ENCODE measurements at places on chromosomes 16 and 17.
A peak's percentile ranks its signal among the peaks of the same experiment; 100 is the strongest.

DNA sequence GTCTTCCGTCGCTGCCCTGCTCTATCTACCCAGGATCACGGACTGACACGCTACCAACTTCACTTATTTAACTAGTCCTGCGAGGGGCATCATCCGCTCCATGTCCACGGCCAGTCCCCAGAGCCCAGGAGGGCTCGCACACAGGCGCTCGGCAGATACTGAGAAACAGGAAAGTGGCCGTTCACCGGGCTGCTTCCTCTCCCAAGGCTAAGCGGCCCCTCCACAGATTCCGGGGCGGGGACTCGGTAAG is 388 bp downstream of the OXLD1 start:
- no peak for DNase-seq

- DNase-seq: no peak
These were observed 54.6 kb upstream of the CORO6 start for GRCh38 chr17:29677221-29677791.

DNA sequence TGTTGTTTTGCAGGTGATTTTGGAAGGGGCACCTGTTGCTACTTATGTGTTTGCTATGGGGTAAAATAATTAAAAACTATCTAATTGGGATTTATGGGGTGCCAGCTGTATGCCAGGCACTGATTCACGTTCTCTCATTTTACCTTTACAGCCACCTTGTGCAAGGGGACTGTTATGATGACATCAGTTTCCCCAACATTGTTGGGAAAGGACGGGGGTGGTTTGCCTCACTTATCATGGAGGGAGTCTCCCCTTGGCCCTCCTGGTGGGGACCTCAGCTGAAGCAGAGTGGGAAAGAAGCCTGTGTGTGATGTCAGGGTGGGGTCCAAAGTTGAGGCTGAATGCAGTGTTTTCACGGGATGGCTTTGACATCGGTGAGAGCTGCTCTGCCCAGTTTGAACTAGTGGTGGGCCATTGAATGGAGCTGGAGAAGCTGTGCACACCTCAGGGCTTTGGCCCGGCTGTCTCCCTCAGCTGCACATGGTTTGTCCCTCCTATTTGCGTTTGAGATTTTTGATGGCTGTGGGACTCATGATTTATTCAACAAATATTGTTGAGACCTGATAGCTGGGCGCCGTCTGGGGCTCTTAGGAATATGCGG is 36.1 kb downstream of the CMIP start:
- no peak for DNase-seq

DNA sequence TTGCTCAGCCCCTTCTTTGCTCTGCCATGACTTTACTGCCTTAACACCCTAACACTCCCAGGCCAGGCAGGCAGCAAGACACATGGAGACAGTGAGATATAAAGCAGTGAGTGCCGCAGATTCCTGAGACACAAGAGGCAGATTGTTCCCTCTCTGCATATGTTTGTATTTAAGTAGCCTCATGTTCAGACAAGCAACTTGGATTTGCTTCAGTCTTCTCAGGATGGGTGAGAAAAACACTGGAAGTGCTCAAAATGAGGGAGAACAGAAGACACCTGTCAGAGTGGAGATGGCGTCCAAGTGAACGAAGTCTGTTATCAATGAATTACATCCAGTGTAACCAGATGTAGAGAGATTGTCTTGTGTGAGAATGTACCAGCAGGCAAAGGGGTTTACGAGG is 86.8 kb downstream of the CES1 start:
- no peak for DNase-seq

GRCh38 chr16:4372001-4372577 is 441 bp downstream of the VASN start:
- no peak for DNase-seq

DNA sequence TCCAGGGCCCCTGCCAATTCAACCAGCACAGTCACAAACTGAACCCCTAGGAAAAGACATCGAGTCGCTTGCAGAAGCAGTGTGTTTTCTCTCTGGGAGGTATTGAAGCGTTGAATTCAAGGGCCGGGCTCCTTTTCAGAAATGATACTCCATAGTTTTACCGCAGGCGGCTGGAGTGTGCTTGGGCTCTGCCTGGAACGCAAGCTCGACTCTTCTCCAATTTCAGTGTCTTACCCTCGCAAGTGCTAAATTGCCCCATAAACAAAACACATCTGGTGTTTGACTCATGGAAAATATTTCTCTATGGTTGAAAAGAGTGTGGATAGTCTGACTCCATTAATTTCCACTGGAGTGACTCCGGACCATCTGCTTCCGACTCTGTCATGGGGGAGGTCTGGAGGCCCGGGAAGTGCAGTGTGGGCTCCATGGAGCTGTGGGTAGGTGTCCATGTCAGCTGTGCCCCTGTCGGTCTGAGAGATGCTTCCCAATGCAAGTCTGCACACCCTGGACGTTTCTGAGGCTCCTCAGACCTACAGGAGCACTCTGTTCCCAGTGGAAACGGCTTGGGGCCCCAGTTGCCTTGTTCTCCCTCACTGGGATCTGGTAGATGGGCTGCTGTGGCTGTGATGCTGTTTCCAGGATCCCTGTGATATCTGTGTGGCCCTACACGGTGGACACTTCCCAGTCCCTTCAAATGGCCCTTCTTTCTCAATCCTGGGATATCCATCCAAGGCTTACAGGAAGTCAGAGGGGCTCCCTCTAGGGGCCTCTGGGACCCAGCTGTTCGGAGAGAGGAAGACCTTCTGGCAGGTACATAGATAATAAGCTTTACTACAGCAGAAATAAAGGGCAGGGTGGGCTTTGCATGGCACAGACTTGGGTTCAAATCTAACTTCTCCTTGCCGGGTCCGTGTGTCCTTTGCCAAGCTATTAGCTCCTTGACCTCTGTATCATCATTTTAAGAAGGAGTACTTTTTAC is 119.8 kb upstream of the CDH13 start:
- no peak for DNase-seq

GRCh38 chr16:77898671-77899211 is 110.4 kb downstream of the VAT1L start:
- DNase-seq: no peak

GRCh38 chr17:18066866-18067265 is 20.9 kb upstream of the DRG2 start:
- no peak for DNase-seq

DNA sequence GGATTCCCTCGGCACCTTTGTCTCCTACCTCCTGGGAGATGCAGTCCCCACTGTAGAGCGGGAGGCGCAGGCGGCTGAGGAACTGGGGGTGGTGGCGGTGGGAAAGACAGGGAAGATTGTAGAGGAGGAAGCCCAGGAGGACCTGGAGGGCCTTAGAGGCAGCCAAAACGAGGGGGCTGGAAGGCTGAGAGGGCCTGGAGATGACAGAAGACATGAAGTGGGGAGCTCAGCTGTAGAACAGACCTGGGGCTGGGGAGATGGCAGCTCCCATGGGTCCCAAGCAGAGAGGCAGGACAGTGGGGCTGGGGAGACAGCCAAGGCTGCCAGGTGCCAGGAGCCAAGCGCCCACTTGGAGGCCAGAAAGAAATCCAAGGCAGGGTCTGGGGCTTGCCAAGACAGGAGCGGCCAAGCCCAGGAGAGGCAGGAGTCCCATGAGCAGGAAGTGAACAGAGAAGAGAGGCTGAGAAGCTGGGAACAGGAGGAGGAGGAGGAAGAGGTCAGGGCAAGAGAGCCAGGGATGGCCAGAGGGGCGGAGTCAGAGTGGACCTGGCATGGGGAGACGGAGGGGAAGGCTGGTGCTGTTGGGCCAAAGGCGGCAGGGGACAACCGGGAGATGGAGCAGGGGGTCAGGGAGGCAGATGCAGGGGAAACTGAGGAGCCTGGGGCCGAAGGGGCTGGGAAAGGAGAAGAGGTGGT is 803 bp downstream of the APOBR start:
- DNase-seq: no peak

- DNase-seq: no peak
These were observed 141.6 kb downstream of the VPS53 start for GRCh38 chr17:573036-573435.

- no peak for DNase-seq
These were observed 2.4 kb downstream of the MLKL start for GRCh38 chr16:74698222-74698621.

GRCh38 chr16:58332997-58333700 is 38.3 kb upstream of the PRSS54 start:
- no peak for DNase-seq

GRCh38 chr17:48678141-48678971 is 44.0 kb downstream of the PRAC1 start:
- peak; percentile 67 for DNase-seq

- DNase-seq: no peak
These were observed 6.6 kb downstream of the NAGPA start for GRCh38 chr16:5027086-5027485.

GRCh38 chr17:81910840-81911276 is 341 bp downstream of the PCYT2 start:
- no peak for DNase-seq

DNA sequence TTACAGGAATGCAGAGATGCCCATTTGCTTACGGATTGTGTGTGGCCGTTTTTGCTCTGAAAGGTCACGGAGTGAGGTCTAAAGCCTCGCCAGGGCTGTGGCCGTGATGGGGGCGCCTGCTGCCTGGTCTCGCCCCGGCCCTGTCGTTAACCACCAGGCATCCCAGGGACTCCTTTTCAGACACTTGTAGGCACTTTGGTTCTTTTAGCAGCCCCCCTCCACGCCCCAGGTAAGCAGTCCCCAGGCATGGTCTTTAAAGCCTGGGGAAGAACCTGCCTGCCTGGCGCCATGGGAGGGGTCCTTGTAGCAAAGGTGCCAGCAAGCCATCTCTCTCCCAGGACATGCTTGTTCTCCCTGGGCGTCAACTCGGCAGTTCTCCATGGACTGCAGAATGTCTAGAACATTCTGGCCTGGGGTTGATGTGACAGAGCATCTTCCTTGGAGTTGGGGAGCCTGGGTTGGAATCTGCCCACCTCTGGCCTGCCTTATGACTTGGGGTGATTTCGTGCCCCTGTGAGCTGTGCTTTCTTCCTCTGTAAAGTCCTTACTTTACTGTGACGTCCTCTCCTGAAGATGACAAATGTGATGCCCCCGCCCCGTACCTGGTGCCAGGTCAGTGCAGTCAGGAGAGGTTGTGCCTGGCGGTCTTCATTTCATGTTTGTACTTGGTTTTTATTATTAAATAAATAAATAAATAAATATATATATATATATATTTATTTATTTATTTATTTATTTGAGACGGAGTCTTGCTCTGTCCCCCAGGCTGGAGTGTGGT is 5.4 kb downstream of the KCTD5 start:
- DNase-seq: no peak

DNA sequence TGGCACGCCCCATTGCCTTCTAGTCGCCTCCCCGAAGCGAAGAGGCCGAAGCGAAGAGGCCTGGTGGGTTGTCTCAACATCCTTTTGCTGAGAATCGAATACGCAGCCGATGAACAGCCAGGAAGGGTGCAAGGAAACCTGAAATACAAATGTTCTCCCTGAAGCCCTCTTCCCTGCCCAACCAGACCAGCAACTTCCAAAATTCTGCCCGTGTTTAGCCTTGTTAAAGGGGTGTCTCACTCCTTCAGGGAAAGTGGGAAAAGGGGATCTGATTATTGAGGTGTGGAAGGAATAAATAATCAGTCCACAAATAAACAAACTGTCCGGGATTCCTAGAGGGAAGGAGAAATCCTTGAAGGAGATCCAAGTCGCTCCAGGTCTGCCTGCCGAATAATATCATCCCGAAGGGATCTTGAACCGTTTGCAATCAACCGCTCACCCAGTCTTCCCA is 1.4 kb upstream of the FOXC2 start:
- no peak for DNase-seq

GRCh38 chr16:49000594-49000993 is 281.0 kb downstream of the CBLN1 start:
- DNase-seq: no peak

- no peak for DNase-seq
These were observed 104.9 kb downstream of the BRIP1 start for GRCh38 chr17:61758430-61758829.

- DNase-seq: peak; percentile 33
These were observed 823 bp downstream of the TNRC6C start for GRCh38 chr17:77959126-77959925.

DNA sequence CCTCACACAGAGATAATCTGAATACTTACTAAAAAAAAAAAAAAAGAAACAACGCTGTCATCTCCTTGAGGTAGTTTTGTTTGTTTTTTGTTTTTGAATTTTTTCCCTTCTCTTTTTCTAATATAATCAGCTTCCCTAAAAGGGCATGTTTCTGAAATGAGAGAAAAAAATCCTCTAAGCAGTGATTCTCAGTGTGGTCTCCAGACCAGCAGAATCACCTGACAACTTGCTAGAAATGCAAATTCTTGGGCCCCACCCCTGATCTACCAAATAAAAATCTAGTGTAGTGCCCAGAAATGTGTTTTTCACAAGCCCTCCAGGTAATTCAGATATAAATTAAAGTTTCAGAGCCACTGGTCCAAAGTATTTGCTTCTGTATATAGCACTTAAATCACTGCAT is 65.4 kb downstream of the SSH2 start:
- DNase-seq: no peak

DNA sequence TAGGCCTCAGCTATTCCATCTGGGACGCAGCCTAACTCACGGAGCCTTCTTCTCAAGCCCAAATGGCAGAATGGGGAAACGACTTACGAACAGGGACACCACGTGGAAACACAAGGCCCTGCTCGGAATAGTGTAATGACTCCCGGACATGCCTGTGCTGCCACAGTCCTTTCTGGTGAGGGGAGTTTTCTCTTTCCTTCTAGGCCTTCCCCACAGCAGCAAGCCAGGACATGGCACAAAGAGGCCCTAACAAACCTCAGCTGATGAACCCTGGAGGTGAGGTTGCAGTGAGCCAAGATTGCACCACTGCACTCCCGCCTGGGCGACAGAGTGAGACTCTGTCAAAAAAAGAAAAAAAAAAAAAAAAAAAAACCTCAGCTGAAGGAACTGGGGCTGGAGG is 15.3 kb downstream of the ZBTB4 start:
- DNase-seq: no peak

DNA sequence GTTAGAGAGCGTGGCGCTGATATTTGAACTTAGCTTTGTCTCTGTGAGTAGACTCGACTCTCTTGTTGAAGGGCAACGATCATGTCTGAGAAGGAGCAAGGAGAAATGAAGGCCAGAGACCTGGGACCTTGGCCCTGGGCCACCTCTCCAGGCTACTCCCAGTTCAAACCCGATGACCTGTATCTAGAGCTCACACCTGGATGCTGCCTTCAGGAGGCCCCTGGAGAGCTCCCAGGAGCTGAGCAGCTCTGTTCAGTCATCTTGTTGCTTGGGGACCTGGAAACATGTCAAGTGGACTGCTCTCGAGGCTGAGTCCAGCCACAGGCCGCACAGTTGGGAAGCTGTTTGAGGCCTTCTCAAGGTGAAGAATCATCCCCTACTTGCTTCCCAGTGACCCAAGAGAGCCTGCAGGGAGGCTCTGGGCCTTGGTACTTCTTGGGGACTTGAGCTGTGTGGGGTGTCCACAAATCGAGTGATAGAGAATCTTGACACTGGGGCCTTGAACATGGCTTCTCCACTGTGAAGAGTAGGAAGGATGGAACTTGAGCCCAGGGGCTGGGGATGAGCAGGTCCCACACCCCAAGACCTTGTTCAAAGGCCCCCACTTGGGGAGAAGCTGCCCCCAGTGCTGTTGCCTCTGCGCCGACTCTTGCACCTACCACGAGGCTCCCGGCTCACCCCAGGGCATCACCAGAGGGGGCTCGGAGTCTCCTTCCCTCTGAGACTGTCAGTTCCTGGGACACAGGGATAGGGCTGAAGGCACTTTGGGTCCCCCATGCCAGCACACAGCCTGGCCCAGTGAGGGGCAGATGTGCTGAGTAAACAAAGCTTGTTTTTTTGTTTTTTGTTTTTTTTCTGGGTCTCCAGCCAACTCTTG is 112.1 kb downstream of the IRX5 start:
- DNase-seq: no peak

All from GM12892 (cell line).